ENCODE measurements at places on chromosomes 3 and 15. TPM values are rescaled to one million over a fixed set of nuclear protein-coding genes. Genes with fewer than 3 reads are reported as not detected.

DNA sequence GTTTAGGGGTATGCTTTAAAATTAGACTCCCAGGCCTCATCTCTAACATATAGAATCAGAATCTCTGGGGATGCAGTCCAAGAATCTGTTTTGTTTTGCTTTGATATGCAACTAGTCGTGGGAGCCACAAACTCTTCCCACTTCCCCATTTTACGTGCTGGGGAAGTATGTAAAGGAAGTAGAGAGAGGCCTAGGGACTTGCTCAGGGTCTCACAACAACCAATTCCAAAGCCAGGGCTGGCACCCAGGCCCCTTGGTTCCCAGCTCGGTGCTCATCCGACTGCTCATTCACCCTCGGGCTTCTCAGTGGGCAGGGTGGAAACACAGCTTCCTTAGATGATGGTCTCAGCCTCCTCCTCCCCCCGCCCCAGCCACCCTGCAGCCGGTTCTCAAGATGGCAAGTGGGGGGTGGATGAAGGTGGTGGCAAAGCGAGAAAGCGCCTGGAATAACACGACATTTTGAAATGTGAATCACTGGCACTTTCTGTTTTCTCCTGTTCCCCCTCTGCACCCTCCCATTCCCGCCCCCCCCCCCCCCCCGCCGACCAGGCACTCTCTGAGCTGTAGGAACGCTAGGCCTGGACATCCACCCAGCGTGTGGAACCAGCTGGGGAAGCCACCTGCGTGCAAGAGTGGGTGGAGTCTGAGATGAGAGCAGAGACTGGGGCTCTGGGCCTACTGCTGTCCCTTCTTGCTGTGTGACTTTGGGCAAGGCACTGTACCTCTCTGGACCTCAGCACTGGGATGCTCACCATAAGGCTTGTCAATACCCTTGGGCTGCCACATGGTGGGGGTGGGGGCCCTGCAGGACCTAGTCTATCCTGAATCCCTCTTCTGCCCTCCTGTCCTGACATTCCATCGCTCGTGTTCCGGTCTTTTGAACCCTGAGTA is 214.5 kb downstream of the RPLP1 start:
- no peak for DNase-seq
- peaks cover 31% of the 10 kb centered on the region for H3K4me1 ChIP-seq
- H3K36me3 ChIP-seq = no peaks in the 10 kb centered on the region
- no peak overlapping the region for H3K27ac ChIP-seq
- no peaks in the 10 kb centered on the region for H3K27me3 ChIP-seq

DNA sequence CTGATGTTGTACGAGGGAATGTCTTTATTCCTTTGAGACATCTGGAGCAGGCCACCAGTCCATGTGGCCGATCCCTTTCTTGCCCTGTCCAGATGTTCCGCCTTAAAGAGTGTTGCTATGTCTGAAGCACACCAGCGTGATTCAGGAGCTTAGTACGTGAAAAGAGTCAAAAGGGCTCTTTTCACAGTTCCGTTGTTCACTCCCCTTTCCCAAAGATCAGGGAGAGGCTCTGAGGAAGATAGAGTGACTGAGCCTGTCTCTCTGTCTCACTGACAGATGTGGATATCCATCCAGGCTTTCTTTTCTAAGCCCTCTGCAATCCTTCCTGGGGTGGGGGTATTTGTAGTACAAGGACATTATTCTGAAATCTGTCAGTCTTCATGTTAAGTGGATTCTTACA is 262.5 kb upstream of the LRTM1 start:
- no peak for DNase-seq
- H3K36me3 ChIP-seq = no peaks in the 10 kb centered on the region
- H3K4me1 ChIP-seq = no peaks in the 10 kb centered on the region
- H3K27me3 ChIP-seq = no peaks in the 10 kb centered on the region
- no peak overlapping the region for H3K4me3 ChIP-seq

GRCh38 chr3:173411375-173411973 is 13.9 kb downstream of the NLGN1 start:
- H3K4me1 ChIP-seq = no peaks in the 10 kb centered on the region
- no peak overlapping the region for H3K4me3 ChIP-seq
- DNase-seq = no peak

SHF gene
- total RNA-seq = 16.3 TPM

GUCA1C gene
- not detected for total RNA-seq

GRCh38 chr3:167736264-167736787 is 805 bp downstream of the SERPINI1 start:
- H3K36me3 ChIP-seq = peaks cover 10% of the 10 kb centered on the region
- no peak overlapping the region for H3K27ac ChIP-seq
- peaks cover 16% of the 10 kb centered on the region for H3K4me1 ChIP-seq
- no peak overlapping the region for H3K4me3 ChIP-seq
- H3K27me3 ChIP-seq = peaks cover 7% of the 10 kb centered on the region

GRCh38 chr15:71802770-71803169 is 7.6 kb upstream of the NR2E3 start:
- no peaks in the 10 kb centered on the region for H3K36me3 ChIP-seq
- H3K27me3 ChIP-seq = peaks cover 4% of the 10 kb centered on the region
- H3K4me3 ChIP-seq = no peak overlapping the region
- H3K27ac ChIP-seq = no peak overlapping the region
- DNase-seq = peak; percentile 21
- H3K4me1 ChIP-seq = no peaks in the 10 kb centered on the region

DNA sequence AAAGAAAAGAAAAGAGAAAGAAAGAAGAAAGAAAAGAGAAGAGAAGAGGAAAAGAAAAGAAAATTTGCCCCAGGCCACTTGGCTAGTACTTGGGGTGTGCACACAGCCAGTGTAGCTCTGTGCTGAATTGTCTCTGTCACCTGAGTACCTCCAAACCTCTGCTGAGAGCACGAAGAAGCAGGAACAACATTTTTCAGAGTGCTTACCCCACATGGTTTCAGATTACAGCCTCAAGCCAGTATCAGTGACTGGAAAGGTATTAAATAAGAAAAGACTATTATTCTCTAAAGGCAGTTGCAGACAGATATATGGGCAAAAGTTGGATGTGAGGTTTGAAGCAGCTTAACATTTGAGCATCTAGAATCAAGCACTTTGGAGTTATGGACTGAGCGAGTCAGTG is 113.3 kb upstream of the PHLDB2 start:
- H3K36me3 ChIP-seq = no peaks in the 10 kb centered on the region
- H3K27me3 ChIP-seq = peaks cover 1% of the 10 kb centered on the region
- no peak overlapping the region for H3K4me3 ChIP-seq

DNA sequence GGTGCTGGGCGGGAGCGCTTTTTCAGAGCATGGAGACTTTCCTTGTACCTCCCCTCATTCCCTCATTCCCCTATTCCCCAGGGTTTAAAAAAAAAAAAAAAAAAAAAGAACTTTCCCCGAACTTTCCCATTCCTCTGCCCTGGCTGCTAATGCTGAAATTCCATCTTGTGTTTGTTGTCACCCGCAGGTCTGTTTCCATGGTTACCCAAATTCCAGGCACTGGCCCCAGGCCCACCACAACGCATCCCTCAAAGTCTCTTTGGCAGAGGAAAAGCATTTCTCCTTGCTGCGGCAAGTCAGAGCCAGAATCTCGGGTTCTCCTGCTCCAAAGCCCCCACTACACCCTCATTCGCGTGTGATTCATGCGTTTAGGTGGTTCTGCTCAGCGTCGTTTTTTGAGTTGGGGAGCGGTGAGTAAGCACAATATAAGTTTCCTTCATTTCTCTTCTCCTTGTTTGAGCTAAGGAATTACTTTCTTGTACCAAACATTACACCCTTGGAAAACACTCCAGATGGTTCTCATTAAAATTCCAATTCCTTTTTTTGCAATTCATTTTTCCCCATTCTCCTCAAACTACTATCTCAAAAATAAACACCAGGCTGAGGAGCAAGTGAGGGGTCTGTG is 21.6 kb downstream of the ANAPC13 start:
- H3K27me3 ChIP-seq = peaks cover 9% of the 10 kb centered on the region
- no peak overlapping the region for H3K4me3 ChIP-seq
- no peak for DNase-seq
- H3K4me1 ChIP-seq = no peaks in the 10 kb centered on the region
- no peak overlapping the region for H3K27ac ChIP-seq
- H3K36me3 ChIP-seq = no peaks in the 10 kb centered on the region

- peaks cover 51% of the 10 kb centered on the region for H3K4me1 ChIP-seq
- no peaks in the 10 kb centered on the region for H3K27me3 ChIP-seq
- H3K36me3 ChIP-seq = peaks cover 12% of the 10 kb centered on the region
- H3K4me3 ChIP-seq = peak overlapping the region; percentile 45
Measured at GRCh38 chr3:38173834-38174418, 8.6 kb downstream of the OXSR1 start.

- no peaks in the 10 kb centered on the region for H3K27me3 ChIP-seq
- H3K4me3 ChIP-seq = no peak overlapping the region
- peaks cover 47% of the 10 kb centered on the region for H3K36me3 ChIP-seq
- H3K4me1 ChIP-seq = peaks cover 24% of the 10 kb centered on the region
- H3K27ac ChIP-seq = no peak overlapping the region
Measured at GRCh38 chr3:130916507-130917167, 22.8 kb downstream of the ATP2C1 start.

DNA sequence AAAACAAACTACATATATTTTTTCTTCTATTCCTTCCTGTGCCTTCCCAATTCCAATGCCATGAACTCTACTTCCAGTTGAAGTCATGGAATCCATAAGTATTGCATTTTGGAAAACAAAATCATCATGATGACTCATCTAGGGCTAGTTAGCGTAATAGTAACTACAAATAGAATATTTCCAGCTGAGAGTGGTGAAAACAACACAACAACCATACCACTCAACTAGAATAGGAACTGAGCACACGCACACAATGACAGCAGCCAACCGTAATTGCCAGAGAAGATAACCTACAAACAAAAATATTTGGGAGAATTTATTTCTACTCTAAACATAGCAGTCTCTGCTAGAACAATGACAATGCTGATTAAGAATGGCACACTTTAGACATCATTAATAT is 225.9 kb downstream of the FGF12 start:
- no peaks in the 10 kb centered on the region for H3K36me3 ChIP-seq
- H3K27ac ChIP-seq = no peak overlapping the region
- no peak overlapping the region for H3K4me3 ChIP-seq
- DNase-seq = no peak
- H3K27me3 ChIP-seq = no peaks in the 10 kb centered on the region

GRCh38 chr3:162938083-162938482 is 1441.5 kb downstream of the OTOL1 start:
- DNase-seq = no peak
- H3K36me3 ChIP-seq = no peaks in the 10 kb centered on the region
- H3K4me1 ChIP-seq = no peaks in the 10 kb centered on the region

GRCh38 chr3:17936736-17937480 is 194.5 kb upstream of the TBC1D5 start:
- no peaks in the 10 kb centered on the region for H3K4me1 ChIP-seq
- no peak for DNase-seq
- no peak overlapping the region for H3K4me3 ChIP-seq
- no peak overlapping the region for H3K27ac ChIP-seq
- peaks cover 25% of the 10 kb centered on the region for H3K27me3 ChIP-seq
- no peaks in the 10 kb centered on the region for H3K36me3 ChIP-seq

- no peaks in the 10 kb centered on the region for H3K27me3 ChIP-seq
- H3K36me3 ChIP-seq = peaks cover 32% of the 10 kb centered on the region
- no peak overlapping the region for H3K27ac ChIP-seq
- peak overlapping the region; percentile 99 for H3K4me3 ChIP-seq
- peaks cover 35% of the 10 kb centered on the region for H3K4me1 ChIP-seq
Measured at GRCh38 chr3:195908694-195909581, 587 bp upstream of the TNK2 start.

DNA sequence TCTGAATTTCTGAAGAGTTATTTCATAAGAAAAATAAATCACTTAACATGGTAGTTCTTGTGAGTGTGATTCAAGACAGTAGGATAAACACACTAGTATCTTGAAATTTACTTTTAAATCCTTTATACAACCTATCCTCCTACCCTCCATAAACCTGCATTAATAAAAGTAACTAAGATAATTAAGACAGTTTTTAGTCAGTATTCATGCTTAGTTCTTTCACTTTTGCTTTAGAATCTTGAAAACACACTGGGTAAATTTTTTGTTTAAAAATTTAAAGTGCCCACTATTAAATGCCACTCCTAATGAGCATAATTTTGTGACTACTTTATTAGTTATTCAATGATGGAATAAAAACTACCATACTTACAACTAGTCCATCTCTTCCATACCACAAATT is 28.8 kb downstream of the GOLIM4 start:
- H3K27ac ChIP-seq = no peak overlapping the region
- peaks cover 17% of the 10 kb centered on the region for H3K4me1 ChIP-seq

DNA sequence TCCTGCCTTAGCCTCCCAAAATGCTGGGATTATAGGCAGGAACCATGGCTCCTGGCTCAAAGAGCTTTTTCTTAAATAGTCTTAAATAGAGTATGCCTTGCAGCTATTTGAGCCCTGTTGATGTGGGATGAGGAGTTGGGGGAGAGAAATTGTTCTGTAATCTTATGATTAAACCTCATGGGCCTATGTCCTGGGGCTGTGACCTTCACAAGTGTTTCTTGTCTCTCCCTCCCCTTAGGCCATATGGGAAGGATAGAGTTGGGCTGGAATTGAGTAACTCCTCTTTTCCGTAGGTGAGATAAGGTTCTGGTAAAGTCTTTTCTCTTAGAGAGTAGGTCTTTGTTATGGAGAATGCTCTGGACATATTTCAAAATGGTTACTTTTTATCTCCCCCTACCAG is 114.3 kb downstream of the ARNT2 start:
- H3K4me1 ChIP-seq = no peaks in the 10 kb centered on the region
- H3K27ac ChIP-seq = no peak overlapping the region
- H3K4me3 ChIP-seq = no peak overlapping the region
- no peak for DNase-seq
- no peaks in the 10 kb centered on the region for H3K36me3 ChIP-seq

GRCh38 chr3:122969585-122970469 is 57.7 kb downstream of the SEMA5B start:
- no peak for DNase-seq
- H3K4me1 ChIP-seq = peaks cover 1% of the 10 kb centered on the region
- H3K27ac ChIP-seq = no peak overlapping the region
- no peaks in the 10 kb centered on the region for H3K36me3 ChIP-seq

- peaks cover 23% of the 10 kb centered on the region for H3K4me1 ChIP-seq
- no peak overlapping the region for H3K27ac ChIP-seq
- H3K36me3 ChIP-seq = peaks cover 11% of the 10 kb centered on the region
- DNase-seq = no peak
- no peak overlapping the region for H3K4me3 ChIP-seq
Measured at GRCh38 chr3:182937293-182938051, 42.9 kb downstream of the DCUN1D1 start.

BCL2A1 gene
- 104 TPM for total RNA-seq

- no peak overlapping the region for H3K4me3 ChIP-seq
- H3K4me1 ChIP-seq = peaks cover 11% of the 10 kb centered on the region
- H3K27ac ChIP-seq = no peak overlapping the region
- no peaks in the 10 kb centered on the region for H3K27me3 ChIP-seq
- H3K36me3 ChIP-seq = peaks cover 16% of the 10 kb centered on the region
- no peak for DNase-seq
Measured at GRCh38 chr15:68203486-68203885, 1.6 kb downstream of the CALML4 start.

- H3K36me3 ChIP-seq = no peaks in the 10 kb centered on the region
- H3K4me1 ChIP-seq = no peaks in the 10 kb centered on the region
Measured at GRCh38 chr3:144431134-144431533, 459.5 kb downstream of the DIPK2A start.

GRCh38 chr3:48118322-48118721 is 69.9 kb downstream of the CDC25A start:
- H3K4me3 ChIP-seq = no peak overlapping the region
- H3K4me1 ChIP-seq = peaks cover 7% of the 10 kb centered on the region
- H3K27ac ChIP-seq = no peak overlapping the region
- DNase-seq = no peak

GRCh38 chr15:44569316-44569715 is 32.4 kb downstream of the EIF3J start:
- H3K36me3 ChIP-seq = peaks cover 72% of the 10 kb centered on the region
- no peak overlapping the region for H3K4me3 ChIP-seq
- no peaks in the 10 kb centered on the region for H3K27me3 ChIP-seq
- H3K4me1 ChIP-seq = no peaks in the 10 kb centered on the region
- no peak overlapping the region for H3K27ac ChIP-seq

GRCh38 chr3:47113669-47114365 is 50.1 kb downstream of the SETD2 start:
- H3K36me3 ChIP-seq = peaks cover 51% of the 10 kb centered on the region
- no peak for DNase-seq
- H3K4me1 ChIP-seq = peaks cover 13% of the 10 kb centered on the region
- H3K4me3 ChIP-seq = no peak overlapping the region
- H3K27ac ChIP-seq = no peak overlapping the region

CASR gene
- not detected for total RNA-seq
